B cell (primary cell): ENCODE measurements at places on chromosomes 5 and 9. TPM values are rescaled to one million over a fixed set of nuclear protein-coding genes. Genes with fewer than 3 reads are reported as not detected.

- no peak overlapping the region for H3K27ac ChIP-seq
- DNase-seq, result peak; percentile 83
- H3K4me1 ChIP-seq, result peaks cover 19% of the 10 kb centered on the region
- no peak overlapping the region for H3K4me3 ChIP-seq
- no peaks in the 10 kb centered on the region for H3K27me3 ChIP-seq
- H3K36me3 ChIP-seq, result no peaks in the 10 kb centered on the region
Measured at GRCh38 chr5:140244525-140245025, 58.3 kb downstream of the PFDN1 start.

- H3K27ac ChIP-seq, result no peak overlapping the region
- no peak overlapping the region for H3K4me3 ChIP-seq
- DNase-seq, result no peak
- no peaks in the 10 kb centered on the region for H3K4me1 ChIP-seq
- no peaks in the 10 kb centered on the region for H3K27me3 ChIP-seq
Measured at GRCh38 chr9:100202806-100203205, 103.8 kb downstream of the INVS start.

Gene TMEM171
- total RNA-seq, result not detected in 2 replicates

Gene STOML2
- total RNA-seq, result 52.1 and 58.9 TPM in 2 replicates

Gene RGS3
- total RNA-seq, result 12.3 and 15.6 TPM in 2 replicates

- no peaks in the 10 kb centered on the region for H3K36me3 ChIP-seq
- H3K27me3 ChIP-seq, result no peaks in the 10 kb centered on the region
- DNase-seq, result no peak
Measured at GRCh38 chr9:118522093-118523028, 818.2 kb downstream of the TLR4 start.

GRCh38 chr5:527646-528628, 3.7 kb upstream of the SLC9A3 start:
- no peak overlapping the region for H3K4me3 ChIP-seq
- H3K27me3 ChIP-seq, result peaks cover 67% of the 10 kb centered on the region
- peaks cover 81% of the 10 kb centered on the region for H3K4me1 ChIP-seq
- DNase-seq, result no peak
- H3K27ac ChIP-seq, result no peak overlapping the region

Gene RASEF
- total RNA-seq, result not detected in 2 replicates

DNA sequence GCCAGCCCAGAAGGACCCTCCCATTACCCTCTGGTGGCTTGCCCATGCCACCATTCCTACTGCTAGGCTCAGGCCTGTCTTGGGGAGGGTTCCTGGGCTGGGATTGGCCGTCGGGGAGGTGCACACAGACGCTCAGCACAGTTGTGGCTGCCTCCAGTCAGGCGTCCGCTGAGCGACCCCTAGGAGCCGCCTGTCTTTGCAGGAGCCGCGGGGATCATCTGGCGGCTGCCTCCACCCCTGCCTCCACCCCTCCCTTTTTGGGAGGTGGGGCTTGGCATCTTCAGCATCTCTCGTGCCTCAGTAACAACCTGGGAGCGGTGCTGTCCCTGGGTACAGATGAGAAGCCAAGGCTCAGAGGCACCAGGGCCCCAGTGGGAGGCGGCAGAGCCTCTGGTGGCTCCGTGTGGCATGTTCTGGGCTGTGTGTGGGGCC, 39.6 kb downstream of the RXRA start:
- no peak for DNase-seq
- H3K4me1 ChIP-seq, result peaks cover 6% of the 10 kb centered on the region
- H3K4me3 ChIP-seq, result no peak overlapping the region
- H3K27ac ChIP-seq, result no peak overlapping the region

Gene TOR1B
- 17.4 and 18.9 TPM in 2 replicates for total RNA-seq

- no peak overlapping the region for H3K27ac ChIP-seq
- H3K27me3 ChIP-seq, result no peaks in the 10 kb centered on the region
- peaks cover 4% of the 10 kb centered on the region for H3K4me1 ChIP-seq
- no peak overlapping the region for H3K4me3 ChIP-seq
Measured at GRCh38 chr9:75147638-75148037, 59.3 kb downstream of the OSTF1 start.

DNA sequence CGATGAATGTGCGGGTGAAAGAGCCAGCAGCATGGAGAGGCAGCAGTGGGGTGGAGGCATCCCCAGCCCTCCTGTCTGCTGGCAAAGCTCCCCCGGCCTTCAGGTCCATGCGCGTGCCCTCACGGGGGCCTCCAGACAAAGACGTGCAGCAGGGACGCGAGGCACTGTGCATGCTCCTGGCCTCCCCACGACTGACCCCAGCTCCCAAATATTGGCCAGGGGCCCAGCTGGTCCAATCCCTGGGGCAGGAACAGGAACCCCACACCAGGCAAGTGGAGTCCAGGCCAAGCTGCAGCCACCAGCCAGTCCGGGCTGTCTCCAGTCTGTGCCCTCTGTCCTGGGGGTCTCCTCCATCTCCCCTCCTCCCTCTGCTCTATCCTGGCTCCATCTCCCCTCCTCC, 33.5 kb upstream of the LRRC14B start:
- no peak overlapping the region for H3K27ac ChIP-seq
- H3K27me3 ChIP-seq, result no peaks in the 10 kb centered on the region
- H3K36me3 ChIP-seq, result no peaks in the 10 kb centered on the region
- no peaks in the 10 kb centered on the region for H3K4me1 ChIP-seq
- DNase-seq, result no peak
- no peak overlapping the region for H3K4me3 ChIP-seq

GRCh38 chr5:172612771-172613170, 28.3 kb upstream of the NEURL1B start:
- H3K36me3 ChIP-seq, result no peaks in the 10 kb centered on the region
- H3K4me1 ChIP-seq, result no peaks in the 10 kb centered on the region
- no peaks in the 10 kb centered on the region for H3K27me3 ChIP-seq
- no peak overlapping the region for H3K4me3 ChIP-seq
- H3K27ac ChIP-seq, result no peak overlapping the region

- H3K36me3 ChIP-seq, result no peaks in the 10 kb centered on the region
- no peak overlapping the region for H3K27ac ChIP-seq
- H3K4me1 ChIP-seq, result no peaks in the 10 kb centered on the region
- DNase-seq, result no peak
Measured at GRCh38 chr9:79195879-79196278, 375.9 kb upstream of the TLE4 start.

DNA sequence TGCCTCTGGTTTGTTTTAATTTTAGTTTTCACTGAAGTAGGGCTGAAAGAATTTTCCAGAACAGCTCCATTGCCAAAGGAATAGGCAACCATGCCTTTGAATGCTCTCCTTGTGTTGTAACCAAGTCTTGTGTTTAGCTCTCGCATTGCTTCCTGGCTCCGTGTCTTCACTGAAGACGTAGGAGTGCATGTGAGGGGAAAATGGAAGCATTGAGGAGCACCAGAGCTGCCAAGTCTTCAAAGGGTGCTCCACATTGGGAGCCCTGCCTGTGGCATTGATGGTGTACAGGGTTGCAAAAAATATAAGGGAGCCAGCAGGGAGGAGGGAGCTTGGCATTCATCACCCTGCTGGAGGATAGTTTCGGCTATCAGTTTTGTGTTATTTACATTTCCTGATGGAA, 86.6 kb downstream of the NTRK2 start:
- no peak overlapping the region for H3K27ac ChIP-seq
- no peak overlapping the region for H3K4me3 ChIP-seq
- DNase-seq, result no peak
- no peaks in the 10 kb centered on the region for H3K36me3 ChIP-seq

- H3K27me3 ChIP-seq, result no peaks in the 10 kb centered on the region
- no peaks in the 10 kb centered on the region for H3K36me3 ChIP-seq
- no peak overlapping the region for H3K4me3 ChIP-seq
- H3K4me1 ChIP-seq, result no peaks in the 10 kb centered on the region
Measured at GRCh38 chr5:178193251-178193809, 6.2 kb upstream of the GMCL2 start.

DNA sequence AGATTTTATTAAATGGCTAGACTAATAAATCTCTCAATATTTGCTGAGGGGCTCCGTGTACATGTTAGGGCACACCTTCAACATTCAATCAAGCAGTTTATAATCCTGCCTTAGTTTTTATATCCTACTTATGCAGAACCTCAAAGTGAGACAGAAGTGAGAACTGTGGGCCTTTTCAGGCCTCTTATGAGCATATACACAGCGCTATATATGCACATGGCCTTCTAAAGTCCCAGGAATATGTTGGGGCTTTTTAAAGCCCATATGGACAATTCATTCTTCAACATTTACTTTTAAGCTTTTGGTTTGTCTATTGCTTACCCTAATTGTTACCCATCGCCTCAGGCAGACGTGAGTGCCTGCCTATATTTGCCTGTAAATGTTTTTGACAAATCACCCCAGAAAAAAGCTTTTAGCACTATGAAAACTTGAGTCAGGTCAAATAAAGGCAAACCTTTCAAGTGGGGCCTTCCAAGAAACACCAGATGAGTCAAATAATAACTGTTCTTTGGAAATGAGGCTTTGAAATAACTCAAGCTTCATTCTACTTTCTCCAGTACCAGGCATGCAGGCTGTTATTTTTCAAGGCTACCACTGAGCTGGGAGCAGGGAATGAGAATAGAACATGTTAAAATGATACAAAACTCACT, 58.2 kb downstream of the ESM1 start:
- H3K4me3 ChIP-seq, result no peak overlapping the region
- H3K36me3 ChIP-seq, result no peaks in the 10 kb centered on the region
- no peaks in the 10 kb centered on the region for H3K4me1 ChIP-seq
- no peak overlapping the region for H3K27ac ChIP-seq
- no peak for DNase-seq

GRCh38 chr5:158606233-158606632, 493.5 kb downstream of the EBF1 start:
- H3K27me3 ChIP-seq, result no peaks in the 10 kb centered on the region
- no peak overlapping the region for H3K4me3 ChIP-seq
- no peak overlapping the region for H3K27ac ChIP-seq
- H3K4me1 ChIP-seq, result no peaks in the 10 kb centered on the region
- H3K36me3 ChIP-seq, result no peaks in the 10 kb centered on the region
- no peak for DNase-seq

- no peaks in the 10 kb centered on the region for H3K27me3 ChIP-seq
- no peak for DNase-seq
- no peak overlapping the region for H3K4me3 ChIP-seq
- H3K27ac ChIP-seq, result no peak overlapping the region
- H3K4me1 ChIP-seq, result no peaks in the 10 kb centered on the region
Measured at GRCh38 chr5:136754216-136754615, 388.9 kb upstream of the TRPC7 start.

GRCh38 chr5:138096997-138097828, 13.4 kb downstream of the WNT8A start:
- H3K4me1 ChIP-seq, result peaks cover 3% of the 10 kb centered on the region
- no peak for DNase-seq
- no peaks in the 10 kb centered on the region for H3K27me3 ChIP-seq
- no peak overlapping the region for H3K4me3 ChIP-seq
- no peak overlapping the region for H3K27ac ChIP-seq

- no peak for DNase-seq
- no peaks in the 10 kb centered on the region for H3K36me3 ChIP-seq
- H3K27me3 ChIP-seq, result no peaks in the 10 kb centered on the region
- H3K4me3 ChIP-seq, result no peak overlapping the region
- no peaks in the 10 kb centered on the region for H3K4me1 ChIP-seq
Measured at GRCh38 chr5:123156577-123157296, 67.7 kb downstream of the PRDM6 start.

GRCh38 chr5:164355267-164355830, 849.9 kb downstream of the MAT2B start:
- no peak overlapping the region for H3K4me3 ChIP-seq
- no peak for DNase-seq
- no peaks in the 10 kb centered on the region for H3K27me3 ChIP-seq
- H3K36me3 ChIP-seq, result no peaks in the 10 kb centered on the region
- no peak overlapping the region for H3K27ac ChIP-seq
- no peaks in the 10 kb centered on the region for H3K4me1 ChIP-seq

Gene CCDC112
- total RNA-seq, result 9.6 and 11.1 TPM in 2 replicates

DNA sequence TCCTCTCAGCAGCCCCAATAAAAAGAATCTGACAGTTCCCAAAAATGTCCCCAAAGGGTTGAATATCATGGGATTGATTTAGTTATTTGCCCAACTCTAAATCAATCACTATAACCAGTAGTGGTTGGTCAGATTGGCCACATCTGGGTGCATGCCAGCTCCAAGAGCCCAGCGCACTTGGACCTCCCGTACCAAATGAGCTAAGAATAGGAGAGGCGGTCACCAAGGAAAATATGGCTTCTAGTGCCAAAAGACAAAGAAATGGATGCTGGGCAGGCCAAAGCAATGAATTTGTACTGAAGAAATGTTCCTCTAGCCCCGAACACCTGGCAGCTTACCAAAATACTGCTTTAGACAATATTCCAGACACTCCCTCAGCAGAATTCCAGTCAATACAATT, 80.3 kb downstream of the RCL1 start:
- no peaks in the 10 kb centered on the region for H3K27me3 ChIP-seq
- H3K4me3 ChIP-seq, result no peak overlapping the region
- no peak overlapping the region for H3K27ac ChIP-seq
- no peaks in the 10 kb centered on the region for H3K4me1 ChIP-seq
- DNase-seq, result no peak

DNA sequence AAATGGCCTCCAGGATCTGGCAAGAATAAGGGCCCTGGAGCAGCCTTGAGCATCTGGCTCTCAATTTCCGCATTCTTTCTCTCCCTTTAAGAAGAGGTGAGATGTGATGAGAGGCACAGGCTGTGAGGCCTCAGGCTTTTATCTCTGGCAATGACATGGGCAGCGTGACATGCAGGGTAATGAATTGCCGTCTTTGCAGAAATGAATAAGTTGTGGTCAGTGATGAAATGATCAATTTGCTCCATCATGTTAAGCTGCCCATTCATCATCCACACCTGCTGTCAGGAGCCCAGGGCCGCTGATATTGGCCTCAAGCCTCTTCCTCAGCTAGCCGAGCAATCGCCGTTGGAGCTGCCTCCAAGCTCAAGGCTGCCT, 265.3 kb downstream of the TRIM32 start:
- H3K27ac ChIP-seq, result no peak overlapping the region
- H3K36me3 ChIP-seq, result no peaks in the 10 kb centered on the region
- no peaks in the 10 kb centered on the region for H3K27me3 ChIP-seq

GRCh38 chr9:126398403-126399058, 71.9 kb downstream of the MVB12B start:
- DNase-seq, result peak; percentile 78
- H3K36me3 ChIP-seq, result no peaks in the 10 kb centered on the region
- no peak overlapping the region for H3K4me3 ChIP-seq
- peaks cover 16% of the 10 kb centered on the region for H3K4me1 ChIP-seq
- H3K27me3 ChIP-seq, result no peaks in the 10 kb centered on the region

GRCh38 chr5:135092476-135092875, 58.4 kb upstream of the PITX1 start:
- H3K27me3 ChIP-seq, result no peaks in the 10 kb centered on the region
- H3K4me1 ChIP-seq, result no peaks in the 10 kb centered on the region
- no peaks in the 10 kb centered on the region for H3K36me3 ChIP-seq
- no peak overlapping the region for H3K4me3 ChIP-seq
